Activated naive CD4-positive, alpha-beta T cell treated with anti-CD3 and anti-CD28 coated beads, Interleukin-2, amount 10 ng/mL, durations not matched to agents 7 days and 5 days (primary cell): ENCODE measurements at places on chromosomes 7 and 10.
A peak's percentile ranks its signal among the peaks of the same experiment; 100 is the strongest.

DNA sequence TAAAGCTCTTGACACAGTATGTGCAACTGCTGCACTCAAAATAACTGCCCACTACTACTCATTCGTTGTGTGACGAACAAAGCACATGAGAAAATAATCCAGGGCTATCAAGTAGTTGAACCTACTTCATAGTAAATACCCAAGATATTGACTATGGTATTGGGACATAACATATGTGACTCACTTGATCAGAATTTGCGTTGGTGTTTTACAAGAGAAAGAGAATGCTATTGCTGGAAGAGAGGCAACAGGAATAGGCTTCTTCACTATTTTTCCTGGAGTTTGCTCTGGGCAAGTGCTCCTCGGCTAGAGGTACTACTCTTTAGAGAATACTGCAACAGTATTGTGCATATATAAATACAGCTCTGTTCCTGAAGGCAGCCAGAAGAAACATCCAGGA, 2.5 kb downstream of the DGKB start:
- no peak for DNase-seq

- DNase-seq: peak; percentile 11
Observed at GRCh38 chr7:1853431-1853985, 183.4 kb downstream of the ELFN1 start.

DNA sequence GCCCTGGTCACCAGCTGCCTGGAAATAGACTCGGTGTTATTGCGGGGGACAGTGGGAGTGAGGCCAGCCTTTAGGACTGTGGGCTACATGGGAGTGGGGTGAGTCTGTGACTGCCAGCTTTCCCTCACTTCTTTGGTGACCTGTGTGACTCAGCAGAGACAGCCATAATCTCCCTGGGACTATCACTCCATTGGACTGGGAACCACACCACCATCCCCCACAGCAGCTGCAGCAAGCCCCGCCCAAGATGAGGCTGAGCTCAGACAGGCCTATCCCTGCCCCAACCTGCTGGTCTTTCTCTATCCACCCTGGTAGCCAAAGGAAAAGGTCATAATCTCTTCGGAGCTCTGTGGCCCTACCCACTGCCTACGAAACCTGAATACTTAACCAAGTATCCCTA, 263.2 kb downstream of the FZD1 start:
- no peak for DNase-seq

- no peak for DNase-seq
Observed at GRCh38 chr10:101446947-101447346, 93.0 kb downstream of the BTRC start.

DNA sequence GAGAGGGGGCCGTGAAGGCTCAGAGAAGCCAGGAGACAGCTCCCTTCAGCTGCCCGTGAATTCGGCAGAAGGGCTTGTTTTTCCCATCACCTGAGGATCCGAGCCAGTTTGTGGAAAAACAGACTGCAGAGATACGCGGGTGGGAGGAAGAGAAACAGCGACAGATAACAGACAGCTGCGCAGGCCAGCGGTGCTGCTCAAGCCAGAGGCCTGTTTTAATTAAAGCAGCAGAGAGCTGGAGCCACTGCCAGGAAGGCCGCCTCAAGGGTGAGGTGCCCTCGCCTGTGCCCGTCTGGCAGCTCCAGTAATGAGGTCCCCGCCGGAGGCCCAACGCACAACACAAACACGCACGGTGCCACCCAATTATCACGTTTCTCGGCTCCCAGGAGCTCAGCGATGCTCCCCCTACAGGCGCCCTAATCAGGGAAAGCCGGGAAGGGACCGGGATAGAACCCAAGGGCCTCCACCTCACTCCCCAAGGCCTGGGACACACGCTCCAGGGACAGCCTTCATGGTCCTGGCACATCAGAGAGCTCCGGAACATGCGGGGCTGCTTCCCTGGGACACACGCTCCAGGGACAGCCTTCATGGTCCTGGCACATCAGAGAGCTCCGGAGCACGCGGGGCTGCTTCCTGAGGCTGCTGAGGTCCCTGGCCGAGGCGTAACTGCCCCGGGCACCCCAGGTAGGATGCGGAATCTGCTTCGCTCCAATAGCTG, 60.6 kb upstream of the DNAAF5 start:
- DNase-seq: no peak

GRCh38 chr10:87829986-87830729, 12.1 kb upstream of the ATAD1 start:
- DNase-seq: no peak

GRCh38 chr10:113133497-113134115, 183.6 kb downstream of the TCF7L2 start:
- no peak for DNase-seq

DNA sequence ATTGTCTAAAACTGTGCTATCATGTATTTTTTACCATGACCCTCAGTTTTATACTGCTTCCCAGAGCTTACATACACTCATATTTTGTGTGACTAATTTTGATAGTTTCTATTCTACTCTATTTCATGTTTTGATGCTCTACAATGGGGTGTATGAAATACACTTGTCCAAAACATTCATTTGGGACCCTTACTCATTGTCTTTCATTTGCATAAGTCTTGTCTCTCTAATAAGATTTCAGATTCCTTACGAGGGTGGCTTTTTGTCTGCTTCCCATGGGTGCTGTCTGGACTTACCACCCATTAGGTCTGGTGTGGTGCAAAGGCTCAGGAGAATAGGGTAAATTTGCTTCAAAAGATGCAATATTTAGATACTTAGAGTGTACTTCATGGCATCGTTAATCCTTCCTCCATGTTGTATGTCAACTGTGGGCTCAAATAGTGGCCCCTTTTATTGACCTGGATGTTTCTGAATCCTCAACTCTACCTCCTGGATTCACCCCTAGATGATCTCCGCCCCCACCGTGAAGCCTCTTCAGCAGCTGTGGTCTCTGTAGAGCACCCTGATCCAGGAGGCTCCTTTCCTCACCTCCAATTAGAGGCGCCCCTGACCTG, 3.6 kb upstream of the GIMAP5 start:
- no peak for DNase-seq

GRCh38 chr10:103232131-103232673, 13.5 kb upstream of the RPEL1 start:
- DNase-seq: no peak

DNA sequence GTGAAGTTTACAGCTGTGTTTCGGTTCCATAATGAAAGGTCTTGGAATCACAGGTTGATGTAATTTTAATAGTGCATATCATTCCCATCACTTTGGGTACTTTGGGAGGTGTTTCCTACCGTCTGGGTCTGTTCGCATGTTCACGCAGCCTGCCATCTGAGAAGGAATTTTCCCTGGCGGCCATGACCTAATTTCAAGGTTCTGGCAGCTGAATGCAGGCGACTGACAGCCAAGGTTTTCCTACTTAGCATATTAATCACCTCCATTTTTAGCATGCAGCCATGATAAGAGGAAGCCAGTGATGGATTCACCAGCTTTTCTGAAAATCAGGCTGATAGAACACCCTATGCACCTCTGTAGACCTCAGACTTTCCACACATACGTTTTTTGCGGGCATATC, 319.1 kb upstream of the TMEM229A start:
- DNase-seq: no peak

DNA sequence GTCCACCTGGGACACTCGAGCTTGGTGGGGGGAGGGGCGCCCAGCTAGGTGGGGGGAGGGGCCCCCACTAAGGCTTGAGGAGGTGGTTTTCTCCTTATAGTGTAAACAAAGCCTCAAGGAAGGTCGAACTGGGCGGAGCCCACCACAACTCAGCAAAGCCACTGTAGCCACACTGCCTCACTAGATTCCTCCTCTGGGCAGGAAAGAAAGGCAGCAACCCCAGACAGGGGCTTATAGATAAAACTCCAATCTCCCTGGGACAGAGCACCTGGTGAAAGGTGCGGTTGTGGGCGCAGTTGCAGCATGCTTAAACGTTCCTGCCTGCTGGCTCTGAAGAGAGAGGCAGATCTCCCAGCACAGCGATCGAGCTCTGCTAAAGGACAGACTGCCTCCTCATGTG, 133.1 kb downstream of the SNX13 start:
- no peak for DNase-seq

- DNase-seq: no peak
Observed at GRCh38 chr10:119281581-119282071, 74.3 kb downstream of the GRK5 start.

GRCh38 chr7:134548877-134549276, at the start of gene AKR1B15:
Gene AKR1B15, plus strand, starts transcription at chr7:134549110. Its CDS starts 15,510 bp downstream, at chr7:134564620.
- no peak for DNase-seq

- no peak for DNase-seq
Observed at GRCh38 chr7:104909096-104909495, 104.9 kb upstream of the KMT2E start.

DNA sequence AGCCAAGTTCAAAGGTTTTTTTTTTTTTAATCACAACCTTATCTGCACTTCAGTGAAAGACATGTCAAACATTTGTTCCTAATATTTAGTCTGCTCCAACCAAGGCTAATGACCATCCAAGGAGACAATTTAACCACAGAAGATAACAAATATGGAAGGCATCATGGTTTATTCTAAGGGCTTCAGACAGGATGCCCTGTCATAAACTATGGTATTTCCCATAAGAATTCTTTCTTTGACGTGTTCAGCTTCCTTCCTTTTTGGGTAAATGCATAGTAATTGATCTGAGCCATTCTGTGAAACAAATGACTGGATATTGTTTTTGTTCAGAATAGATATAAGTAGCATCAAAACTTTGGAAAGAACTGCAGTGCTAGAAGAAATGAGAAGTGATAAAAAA, 326.5 kb upstream of the AOAH start:
- no peak for DNase-seq

DNA sequence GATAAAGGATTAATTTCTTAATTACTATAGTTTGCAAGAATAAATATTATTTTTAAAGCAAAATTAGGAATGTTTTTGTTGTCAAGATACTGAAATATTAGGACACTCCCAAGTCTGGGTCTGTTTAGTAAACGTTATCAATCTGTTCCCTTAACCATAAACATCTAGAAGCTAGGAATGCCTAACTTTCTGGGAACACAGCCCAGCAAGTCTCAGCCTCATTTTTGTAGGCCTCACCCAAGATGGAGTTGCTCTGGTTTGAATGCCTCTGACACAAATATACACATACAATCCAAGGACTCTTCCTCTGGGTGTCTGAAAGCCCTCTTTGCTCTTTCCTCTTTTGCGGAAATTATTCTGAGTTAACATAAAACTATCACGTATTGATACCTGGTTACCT, 487.4 kb upstream of the CELF2 start:
- DNase-seq: no peak

- DNase-seq: peak; percentile 77
Observed at GRCh38 chr7:135147899-135148721, at the start of gene TMEM140. Gene TMEM140, plus strand, starts transcription at chr7:135148072. Its CDS starts 16,370 bp downstream, at chr7:135164442.

DNA sequence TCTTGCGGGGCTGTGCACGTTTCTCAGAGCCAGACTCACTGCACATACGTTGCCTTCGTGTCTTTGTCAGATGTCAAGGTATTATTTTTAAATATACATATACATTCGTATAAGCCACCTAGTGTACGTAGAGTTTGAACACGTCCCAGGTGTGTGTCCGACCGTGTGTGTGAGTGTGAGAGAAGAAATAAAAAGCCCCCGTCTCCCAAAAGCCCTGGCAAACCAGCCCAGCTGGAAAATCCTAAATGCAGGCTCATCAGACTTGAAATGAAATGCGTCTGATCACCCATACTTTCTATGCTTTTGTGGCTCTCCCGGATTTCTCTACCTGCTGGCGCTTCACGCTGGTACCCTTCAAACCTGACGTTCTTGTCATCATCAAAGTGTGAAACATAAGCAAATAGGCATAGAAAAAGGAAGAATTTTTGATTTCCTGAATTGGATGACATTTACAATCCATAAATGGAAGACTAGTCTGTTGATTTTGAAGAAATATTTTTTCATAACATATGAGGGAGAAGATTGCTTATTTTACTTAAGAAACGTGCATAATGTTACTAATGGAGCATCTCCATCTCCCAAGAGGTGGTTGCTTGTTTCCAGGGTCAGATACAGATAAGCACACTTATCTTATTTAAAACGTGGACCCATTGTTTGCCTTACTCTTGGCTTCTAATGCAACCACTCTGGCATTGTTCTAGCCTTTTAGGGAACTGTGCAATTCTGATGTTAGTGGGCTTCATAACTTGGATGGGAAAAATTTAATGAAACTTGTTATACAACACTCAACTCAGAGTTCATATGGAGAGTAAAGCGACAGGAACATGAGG, 971 bp downstream of the PRKG1 start:
- DNase-seq: no peak

DNA sequence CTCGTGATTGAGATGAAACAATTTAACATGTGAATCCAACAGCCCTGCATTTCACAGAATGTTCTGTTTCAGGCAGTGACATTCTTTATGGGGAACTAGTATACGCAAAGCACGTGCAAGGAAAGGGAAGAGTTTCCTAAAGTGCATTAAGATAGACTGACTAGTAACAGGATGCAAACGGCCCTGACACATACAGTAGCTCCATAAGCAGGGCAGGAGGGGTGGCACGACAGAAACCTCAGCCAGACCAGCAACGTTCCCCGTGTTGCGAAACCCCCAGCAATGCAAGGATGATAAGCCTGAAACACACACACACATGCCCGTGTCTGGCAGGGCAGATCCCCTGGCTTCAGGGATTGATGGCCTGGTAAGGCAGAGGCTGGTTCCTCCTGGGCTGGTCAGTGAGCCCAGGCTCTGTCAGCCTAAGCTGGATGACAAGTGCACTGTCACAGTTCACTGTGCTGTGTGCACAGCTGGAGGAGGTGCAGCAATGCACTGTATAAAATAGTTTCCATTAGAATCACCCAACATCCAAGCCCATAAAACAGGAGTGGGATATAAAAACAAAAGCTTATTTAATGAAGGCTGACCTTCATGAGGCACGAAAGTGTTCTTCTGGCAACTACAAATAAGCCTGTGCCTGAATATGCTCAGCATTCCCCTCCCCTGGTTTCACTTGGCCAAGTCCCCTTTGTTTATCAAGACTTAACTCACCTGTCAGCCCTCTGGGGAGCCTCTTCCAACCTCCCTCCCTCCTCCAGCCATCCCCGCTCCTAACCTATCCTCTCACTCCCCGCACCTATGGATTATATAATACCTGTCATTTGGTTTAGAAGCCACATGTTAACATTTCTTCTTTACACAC, 88.8 kb downstream of the GSAP start:
- no peak for DNase-seq

GRCh38 chr7:38748056-38748610, 117.0 kb upstream of the AMPH start:
- no peak for DNase-seq

- no peak for DNase-seq
Observed at GRCh38 chr7:128141683-128142195, 99.3 kb upstream of the LEP start.

DNA sequence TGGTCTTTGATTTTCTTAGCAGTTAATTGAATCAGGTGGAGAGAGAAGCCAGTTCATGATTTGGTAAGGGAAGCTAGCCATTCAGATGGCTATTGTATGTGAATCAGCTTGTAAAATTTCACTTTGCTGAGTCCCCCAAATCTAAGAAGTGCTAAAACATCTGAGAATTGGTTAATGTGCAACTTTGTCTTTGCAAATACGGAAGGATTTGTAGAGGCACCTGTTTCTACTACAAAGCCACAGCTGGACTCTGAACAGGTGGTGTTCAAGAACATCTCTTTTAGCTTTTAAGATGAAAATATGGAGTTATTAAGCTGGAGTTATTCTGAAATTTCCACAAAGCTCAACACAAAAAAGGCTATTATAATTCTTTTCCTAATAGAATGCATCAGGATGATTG, 132.6 kb downstream of the VPS50 start:
- DNase-seq: no peak
